Psoas muscle (tissue), 8 donors: ENCODE measurements at places on chromosomes 4 and X. TPM values are rescaled to one million over a fixed set of nuclear protein-coding genes. Genes with fewer than 3 reads are reported as not detected.
A peak's percentile ranks its signal among the peaks of the same experiment; 100 is the strongest.

The NUDT11 gene
- total RNA-seq = 0.13 TPM

GRCh38 chr4:60314416-60314815, 885.7 kb upstream of the ADGRL3 start:
- H3K4me3 ChIP-seq = no peak overlapping the region
- H3K27me3 ChIP-seq = no peaks in the 10 kb centered on the region
- no peak for DNase-seq
- no peaks in the 10 kb centered on the region for H3K36me3 ChIP-seq
- no peak overlapping the region for H3K27ac ChIP-seq
- no peaks in the 10 kb centered on the region for H3K4me1 ChIP-seq

The GPR78 gene
- total RNA-seq = not detected

DNA sequence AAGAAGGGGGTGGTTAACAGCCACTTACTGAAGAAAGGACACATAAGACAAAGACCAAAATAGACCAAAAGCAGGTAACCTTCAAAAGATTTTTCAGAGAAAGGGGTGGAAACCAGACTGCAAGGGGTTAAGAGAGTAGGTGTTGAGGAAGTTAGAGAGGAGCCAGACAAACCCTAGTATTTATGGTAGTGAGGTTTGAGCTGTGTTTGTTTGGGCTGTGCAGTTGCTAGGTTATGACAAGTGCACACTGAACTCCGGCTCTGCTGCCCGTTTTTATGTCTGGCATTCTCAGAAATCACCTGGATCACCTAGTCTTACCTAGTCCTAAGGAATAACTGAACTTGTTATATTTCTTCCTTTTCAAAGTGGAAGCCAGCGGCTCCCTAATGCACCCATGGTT, 22.9 kb upstream of the G3BP2 start:
- peaks cover 4% of the 10 kb centered on the region for H3K4me1 ChIP-seq
- no peak overlapping the region for H3K4me3 ChIP-seq
- no peak for DNase-seq

The SHROOM3 gene
- 0.18 TPM for total RNA-seq

DNA sequence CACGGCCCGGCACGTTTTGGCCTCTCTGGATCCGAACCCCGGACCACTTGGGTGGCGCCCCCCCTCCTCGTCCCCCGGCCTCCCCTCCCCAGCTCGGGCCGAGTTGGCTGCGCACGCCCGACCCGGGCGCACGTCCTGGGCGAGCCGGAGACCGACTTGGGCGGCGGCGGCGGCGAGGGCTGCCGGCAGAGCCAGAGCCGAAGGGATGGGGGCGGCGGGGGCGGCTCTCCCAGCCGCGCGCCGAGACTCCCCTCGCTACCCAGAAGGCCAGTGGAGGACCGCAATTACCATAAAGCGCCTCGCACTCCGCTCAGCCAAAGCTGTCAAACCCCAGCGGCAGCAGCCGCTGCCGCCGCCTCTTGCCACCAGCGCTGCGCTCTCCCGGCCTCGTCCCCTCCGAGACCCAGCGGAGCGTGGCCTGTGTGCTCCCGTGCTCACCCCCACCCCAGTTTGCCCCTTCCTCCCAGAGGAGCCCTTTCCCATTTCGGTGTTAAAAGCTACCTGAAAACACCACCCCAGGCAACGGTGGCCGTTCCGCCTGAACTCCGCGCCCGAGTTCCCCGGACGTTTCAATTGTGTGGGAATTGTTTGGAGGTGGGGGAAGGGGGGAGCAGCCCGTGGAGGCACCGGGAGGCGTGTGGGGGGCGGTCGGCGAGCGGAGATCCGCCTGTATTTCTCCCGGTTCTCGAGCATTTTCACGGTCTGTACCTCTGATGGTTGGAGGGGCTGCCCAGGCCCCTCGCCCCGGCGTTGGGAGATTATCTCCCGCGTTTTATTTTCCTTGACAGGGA, 701 bp upstream of the BCOR start:
- DNase-seq = peak; percentile 71
- H3K4me3 ChIP-seq = peak overlapping the region; percentile 78
- peaks cover 5% of the 10 kb centered on the region for H3K4me1 ChIP-seq
- no peaks in the 10 kb centered on the region for H3K36me3 ChIP-seq
- H3K27me3 ChIP-seq = no peaks in the 10 kb centered on the region

- H3K36me3 ChIP-seq = no peaks in the 10 kb centered on the region
- no peak for DNase-seq
Measured at GRCh38 chr4:56038487-56039162, 89.9 kb downstream of the CEP135 start.

- no peaks in the 10 kb centered on the region for H3K36me3 ChIP-seq
- no peak overlapping the region for H3K27ac ChIP-seq
- no peaks in the 10 kb centered on the region for H3K27me3 ChIP-seq
- no peak overlapping the region for H3K4me3 ChIP-seq
Measured at GRCh38 chrX:110257889-110258288, 60.0 kb downstream of the AMMECR1 start.

GRCh38 chrX:113929004-113929403, 654.9 kb upstream of the HTR2C start:
- H3K4me3 ChIP-seq = no peak overlapping the region
- no peaks in the 10 kb centered on the region for H3K36me3 ChIP-seq
- no peak overlapping the region for H3K27ac ChIP-seq
- no peaks in the 10 kb centered on the region for H3K4me1 ChIP-seq

- H3K27ac ChIP-seq = no peak overlapping the region
- peaks cover 4% of the 10 kb centered on the region for H3K4me1 ChIP-seq
- no peak for DNase-seq
- no peak overlapping the region for H3K4me3 ChIP-seq
- peaks cover 2% of the 10 kb centered on the region for H3K27me3 ChIP-seq
Measured at GRCh38 chr4:121076416-121076815, 4.1 kb upstream of the NDNF start.

DNA sequence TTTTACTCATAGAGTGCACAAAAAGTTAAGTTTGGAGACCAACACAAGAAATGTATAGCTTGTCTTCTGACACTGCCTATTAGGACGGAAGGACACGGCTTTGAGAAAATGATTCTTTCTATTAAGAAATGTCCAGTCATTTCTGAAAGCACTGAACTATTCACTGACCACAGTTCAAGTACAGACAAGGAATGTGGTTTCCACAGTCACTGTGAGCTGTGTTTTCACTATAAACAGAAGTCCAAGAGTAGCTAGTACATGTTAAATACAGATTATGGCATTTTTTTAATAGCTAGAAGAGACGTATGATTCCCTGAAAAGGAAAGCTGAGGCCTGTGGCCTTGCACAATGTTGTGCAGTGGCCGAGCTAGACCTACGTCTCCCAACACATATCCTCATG, 115.1 kb upstream of the GPM6A start:
- no peaks in the 10 kb centered on the region for H3K4me1 ChIP-seq
- no peaks in the 10 kb centered on the region for H3K36me3 ChIP-seq
- no peaks in the 10 kb centered on the region for H3K27me3 ChIP-seq
- no peak overlapping the region for H3K4me3 ChIP-seq
- DNase-seq = no peak

The ATP8A1 gene
- total RNA-seq = 26.5 TPM

The LAGE3 gene
- 21.3 TPM for total RNA-seq

GRCh38 chr4:80094191-80094590, 21.2 kb upstream of the ANTXR2 start:
- H3K27me3 ChIP-seq = no peaks in the 10 kb centered on the region
- no peaks in the 10 kb centered on the region for H3K36me3 ChIP-seq
- no peaks in the 10 kb centered on the region for H3K4me1 ChIP-seq
- DNase-seq = no peak
- H3K4me3 ChIP-seq = no peak overlapping the region

GRCh38 chr4:30380404-30380998, 339.7 kb upstream of the PCDH7 start:
- no peaks in the 10 kb centered on the region for H3K4me1 ChIP-seq
- no peak overlapping the region for H3K4me3 ChIP-seq
- H3K27me3 ChIP-seq = no peaks in the 10 kb centered on the region
- no peaks in the 10 kb centered on the region for H3K36me3 ChIP-seq
- H3K27ac ChIP-seq = no peak overlapping the region

GRCh38 chr4:102629673-102630072, 128.5 kb downstream of the NFKB1 start:
- H3K36me3 ChIP-seq = peaks cover 11% of the 10 kb centered on the region
- no peaks in the 10 kb centered on the region for H3K4me1 ChIP-seq
- no peaks in the 10 kb centered on the region for H3K27me3 ChIP-seq
- no peak overlapping the region for H3K27ac ChIP-seq
- no peak for DNase-seq

GRCh38 chrX:75546724-75547511, 24.1 kb upstream of the ZDHHC15 start:
- DNase-seq = no peak
- peaks cover 7% of the 10 kb centered on the region for H3K27me3 ChIP-seq
- H3K4me3 ChIP-seq = no peak overlapping the region
- no peaks in the 10 kb centered on the region for H3K4me1 ChIP-seq

The IL13RA1 gene
- total RNA-seq = 56.1 TPM

GRCh38 chrX:39648548-39649254, 449.1 kb downstream of the BCOR start:
- H3K4me1 ChIP-seq = no peaks in the 10 kb centered on the region
- no peak overlapping the region for H3K4me3 ChIP-seq
- no peak overlapping the region for H3K27ac ChIP-seq
- no peak for DNase-seq

DNA sequence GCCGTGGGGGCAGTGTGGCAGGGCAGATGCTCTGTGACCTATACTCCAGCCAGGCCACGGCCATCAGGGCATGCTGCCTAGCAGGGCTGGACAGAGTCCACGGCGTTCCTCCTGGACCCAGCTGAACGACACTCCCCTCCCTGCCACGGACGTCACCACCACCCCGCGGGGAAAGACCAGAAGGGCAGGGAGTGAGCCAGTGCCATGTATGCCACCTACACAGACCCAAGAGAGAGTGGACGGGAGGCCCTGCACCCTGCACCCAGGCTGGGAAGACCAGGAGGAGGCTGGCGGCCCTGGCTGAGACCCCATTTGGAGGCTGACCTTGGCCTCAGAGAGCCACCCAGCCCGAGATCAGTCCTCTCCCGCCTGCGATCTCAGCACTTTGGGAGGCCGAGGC, 101.9 kb downstream of the FAM53A start:
- H3K4me1 ChIP-seq = no peaks in the 10 kb centered on the region
- peaks cover 12% of the 10 kb centered on the region for H3K27me3 ChIP-seq
- no peaks in the 10 kb centered on the region for H3K36me3 ChIP-seq
- DNase-seq = peak; percentile 64

The SORCS2 gene
- total RNA-seq = 0.38 TPM

The SOD3 gene
- total RNA-seq = 15.6 TPM

The INTU gene
- total RNA-seq = 4.5 TPM

- DNase-seq = no peak
- peaks cover 25% of the 10 kb centered on the region for H3K4me1 ChIP-seq
- H3K27ac ChIP-seq = peak overlapping the region; percentile 94
- H3K27me3 ChIP-seq = no peaks in the 10 kb centered on the region
Measured at GRCh38 chr4:168480931-168481611, 779 bp upstream of the DDX60L start.

DNA sequence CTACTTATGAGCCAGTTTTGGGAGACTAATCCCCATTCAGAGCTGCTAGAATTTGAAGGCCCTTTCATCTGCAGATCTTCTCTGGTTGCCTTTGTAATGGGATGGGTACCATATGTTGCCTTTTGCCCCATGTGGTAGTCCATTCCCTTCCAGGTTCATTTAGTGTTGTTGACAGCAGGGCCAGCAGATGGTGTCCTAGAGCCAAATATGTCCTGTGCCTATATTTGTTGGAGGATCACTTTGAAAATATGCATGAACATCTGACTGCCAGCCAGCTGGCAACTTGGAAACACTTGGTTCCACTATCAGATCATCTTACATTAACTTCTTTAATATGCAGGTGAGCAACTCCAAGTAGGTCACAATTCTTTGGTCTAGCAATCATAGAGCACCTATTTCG, 30.4 kb downstream of the CFAP299 start:
- DNase-seq = peak; percentile 61
- no peak overlapping the region for H3K4me3 ChIP-seq
- H3K27me3 ChIP-seq = no peaks in the 10 kb centered on the region
- peaks cover 4% of the 10 kb centered on the region for H3K4me1 ChIP-seq
- H3K27ac ChIP-seq = no peak overlapping the region
